Right ventricle myocardium inferior (tissue), 1 donor: ENCODE measurements at places on chromosomes 5 and 9. TPM values are rescaled to one million over a fixed set of nuclear protein-coding genes. Genes with fewer than 3 reads are reported as not detected.

Gene AGGF1
- total RNA-seq: 14.5 TPM

- peak; percentile 76 for DNase-seq
These were observed 1.9 kb downstream of the NOTCH1 start for GRCh38 chr9:136543830-136544547.

- DNase-seq: no peak
These were observed 217.0 kb downstream of the TMEM38B start for GRCh38 chr9:105911104-105911911.

DNA sequence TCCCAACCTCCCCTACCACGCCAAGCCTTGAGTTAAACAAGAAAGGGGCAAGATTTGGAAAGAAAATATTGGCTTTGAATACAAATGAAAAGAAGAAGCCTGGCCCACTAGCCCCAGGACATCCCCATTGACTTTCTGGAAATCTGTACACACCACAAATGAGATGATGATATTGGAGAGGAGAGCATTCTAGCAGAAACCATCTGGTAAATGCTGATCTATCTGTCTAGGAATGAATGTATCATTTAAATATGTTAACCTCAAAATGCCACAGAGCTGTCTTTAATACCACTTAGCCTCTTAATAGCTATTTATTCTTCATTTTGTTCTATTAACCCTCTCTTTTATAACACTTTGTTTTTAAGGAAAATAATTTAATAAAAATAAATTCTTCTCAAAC lies 270.2 kb upstream of the PDE4D start:
- DNase-seq: no peak

DNA sequence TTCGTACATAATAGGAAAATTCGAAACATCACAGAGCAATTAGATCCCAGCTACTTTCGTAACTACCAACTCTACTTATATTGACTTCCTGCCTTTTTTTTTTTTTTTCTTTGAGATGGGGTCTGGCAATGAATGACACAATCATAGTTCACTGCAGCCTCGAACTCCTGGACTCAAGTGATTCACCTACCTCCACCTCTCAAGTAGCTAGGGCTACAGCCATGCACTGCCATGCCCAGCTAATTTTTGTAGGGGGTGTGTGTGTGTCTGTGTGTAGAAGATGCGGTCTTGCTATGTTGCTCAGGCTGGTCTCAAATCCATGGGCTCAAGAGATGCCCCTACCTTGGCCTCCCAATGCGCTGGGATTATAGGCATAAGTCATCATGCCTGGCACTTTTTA lies 5.8 kb upstream of the PAIP2 start:
- DNase-seq: no peak

GRCh38 chr5:54553659-54554207 lies 36.2 kb downstream of the SNX18 start:
- no peak for DNase-seq

DNA sequence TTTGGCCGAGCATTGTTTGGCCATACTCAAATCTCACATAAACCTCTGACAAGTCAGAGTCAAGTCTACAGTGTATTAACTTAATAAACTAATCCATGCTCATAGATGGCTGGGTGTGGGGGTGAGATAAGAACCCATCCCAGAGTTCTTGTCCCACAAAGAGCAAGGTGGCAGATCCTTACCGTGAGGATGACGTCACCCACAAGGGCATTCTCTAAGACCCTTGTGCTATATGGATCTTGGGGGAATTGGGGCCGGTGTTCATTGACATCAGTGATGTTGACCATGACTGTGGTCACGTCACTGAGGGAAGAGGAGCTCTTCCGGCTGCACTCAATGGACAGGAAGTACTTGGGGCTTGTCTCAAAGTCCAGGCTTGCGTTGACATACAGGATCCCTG lies 62.1 kb downstream of the FAT2 start:
- DNase-seq: no peak

- no peak for DNase-seq
These were observed 1399.8 kb downstream of the PTPRD start for GRCh38 chr9:9212963-9213362.

Gene SNX30
- 5.0 TPM for total RNA-seq

DNA sequence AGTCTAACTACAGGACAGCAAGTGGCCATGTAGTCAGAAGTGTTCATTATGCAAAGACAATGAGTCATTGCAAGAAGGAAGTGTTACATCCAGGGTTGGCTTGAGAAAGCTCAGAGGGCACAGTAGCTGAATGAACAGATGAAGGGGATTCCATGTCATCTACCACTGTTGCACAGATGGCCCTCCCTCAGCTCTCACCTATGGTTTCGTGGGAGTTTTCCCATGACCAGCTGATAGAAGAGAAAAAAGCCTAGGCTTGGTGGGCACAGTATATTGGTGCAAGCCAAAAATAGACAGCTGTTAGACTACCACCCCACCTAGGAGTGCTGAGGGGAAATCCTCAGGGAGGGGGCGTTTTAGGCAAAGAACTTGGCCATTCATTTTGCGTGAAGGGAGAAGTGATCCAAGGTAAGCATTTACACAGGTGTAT lies 217.0 kb downstream of the DMRT2 start:
- no peak for DNase-seq

- DNase-seq: no peak
These were observed 227.3 kb upstream of the DAPK1 start for GRCh38 chr9:87270221-87270847.

Gene RGP1
- total RNA-seq: 29.0 TPM

DNA sequence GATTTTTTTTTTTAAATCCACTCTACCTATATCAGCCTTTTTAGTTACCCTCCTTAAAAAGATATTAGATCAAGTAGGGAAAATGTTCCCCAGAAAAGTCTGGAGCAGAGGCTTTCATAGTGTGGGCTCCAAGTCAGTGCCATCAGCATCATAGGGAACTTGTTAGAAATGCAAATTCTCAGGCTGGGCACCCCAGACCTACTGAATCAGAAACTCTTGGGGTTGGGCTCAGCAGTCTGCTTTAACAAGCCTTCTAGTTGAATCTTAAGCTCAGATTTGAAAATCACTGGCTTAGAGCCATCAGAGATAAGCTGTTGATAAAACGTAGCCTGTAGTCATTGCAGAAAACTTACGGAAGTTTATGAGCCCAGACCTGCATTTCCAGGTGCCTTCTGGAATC lies 140.1 kb downstream of the TMEM38B start:
- no peak for DNase-seq

DNA sequence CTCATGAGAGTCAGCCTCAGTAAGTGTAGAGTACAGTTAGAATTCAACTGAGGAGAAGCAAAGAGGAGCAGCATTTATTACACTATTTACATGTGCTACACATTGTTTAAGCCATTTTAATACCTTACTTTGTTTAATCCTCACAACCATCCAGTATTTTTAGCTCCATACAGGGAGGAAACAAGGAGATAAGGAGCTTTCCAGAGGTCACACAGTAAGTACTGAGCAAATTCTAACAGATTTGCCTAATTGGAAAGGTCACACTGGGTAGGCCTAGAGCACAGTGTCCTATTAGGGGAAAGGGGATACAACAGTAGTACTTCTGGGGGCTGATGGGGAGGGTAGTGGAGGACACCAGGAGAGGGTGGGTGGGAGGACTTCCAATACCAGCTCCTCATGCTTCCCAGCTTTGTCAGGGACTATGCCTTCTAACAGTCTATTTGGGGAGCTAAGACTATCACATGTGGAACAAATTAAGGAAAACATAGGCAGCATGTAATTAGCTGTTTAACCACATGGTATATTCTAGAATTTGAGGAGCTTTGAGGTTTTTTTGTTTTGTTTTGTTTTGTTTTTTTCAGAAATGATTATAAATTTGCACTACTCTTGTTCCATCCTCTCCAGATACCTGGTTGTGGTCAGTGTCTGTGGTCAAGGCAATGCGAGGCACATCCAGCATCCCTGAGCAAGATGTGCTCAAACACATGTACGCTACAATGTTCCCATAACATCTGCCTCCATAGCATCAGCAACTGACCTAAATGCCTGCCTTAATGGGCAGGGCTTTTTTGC lies 96.0 kb upstream of the SLC12A2 start:
- no peak for DNase-seq

DNA sequence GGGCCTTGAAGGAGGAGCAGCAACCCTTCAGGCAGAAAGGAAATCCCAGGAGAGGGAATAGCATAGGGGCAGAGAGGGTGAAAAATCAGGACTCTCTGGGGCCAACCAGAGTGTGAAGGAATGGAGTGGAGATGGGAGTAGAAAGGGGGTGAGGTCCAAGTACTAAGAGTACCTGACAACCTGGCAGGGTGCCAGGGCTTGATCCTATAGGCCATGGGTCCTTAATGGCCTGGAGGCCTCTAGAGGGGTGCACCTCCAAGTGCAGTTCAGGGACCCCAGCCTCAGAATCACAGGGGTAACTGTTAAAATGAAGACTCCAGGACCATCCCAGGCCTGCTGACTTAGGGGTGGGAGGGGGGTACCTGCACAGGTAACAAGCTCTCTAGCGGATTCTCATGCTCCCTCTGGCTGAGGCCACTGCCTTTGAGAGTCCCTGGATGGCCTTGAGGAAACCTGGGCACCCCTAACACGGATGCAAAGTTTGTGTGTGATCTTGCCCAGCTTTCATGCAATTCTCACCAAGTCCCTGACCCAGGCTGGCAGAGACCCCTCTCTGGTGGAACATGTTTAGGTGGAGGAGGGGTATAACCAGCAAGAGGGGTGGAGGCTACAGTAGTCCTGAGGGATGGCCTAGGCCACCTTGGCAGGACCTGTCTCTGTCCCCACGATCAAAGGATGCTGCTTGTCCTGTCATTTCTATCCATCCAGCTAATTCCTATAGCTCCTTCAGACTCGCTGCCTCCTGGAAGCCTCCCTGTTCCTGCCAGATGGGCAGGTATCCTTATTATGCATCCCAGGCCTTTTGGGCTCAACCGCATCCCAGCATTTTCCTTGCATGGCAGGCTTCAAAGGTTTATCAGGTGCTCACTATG lies 17.6 kb upstream of the CSF1R start:
- no peak for DNase-seq

- DNase-seq: no peak
These were observed 165.3 kb downstream of the PAX5 start for GRCh38 chr9:36868586-36869282.

Gene PIP5K1B
- 60.6 TPM for total RNA-seq

Gene C7
- 346 TPM for total RNA-seq

Gene C1QTNF3
- 0.60 TPM for total RNA-seq

- no peak for DNase-seq
These were observed 109.7 kb upstream of the LHFPL2 start for GRCh38 chr5:78758169-78758839.

Gene IFNA13
- not detected for total RNA-seq
